HepG2 (cell line): ENCODE measurements at places on chromosomes 1 and 21.
A peak's percentile ranks its signal among the peaks of the same experiment; 100 is the strongest.

- peak; percentile 57 for DNase-seq
Measured at GRCh38 chr1:178532392-178532791, 19.5 kb downstream of the TEX35 start.

DNA sequence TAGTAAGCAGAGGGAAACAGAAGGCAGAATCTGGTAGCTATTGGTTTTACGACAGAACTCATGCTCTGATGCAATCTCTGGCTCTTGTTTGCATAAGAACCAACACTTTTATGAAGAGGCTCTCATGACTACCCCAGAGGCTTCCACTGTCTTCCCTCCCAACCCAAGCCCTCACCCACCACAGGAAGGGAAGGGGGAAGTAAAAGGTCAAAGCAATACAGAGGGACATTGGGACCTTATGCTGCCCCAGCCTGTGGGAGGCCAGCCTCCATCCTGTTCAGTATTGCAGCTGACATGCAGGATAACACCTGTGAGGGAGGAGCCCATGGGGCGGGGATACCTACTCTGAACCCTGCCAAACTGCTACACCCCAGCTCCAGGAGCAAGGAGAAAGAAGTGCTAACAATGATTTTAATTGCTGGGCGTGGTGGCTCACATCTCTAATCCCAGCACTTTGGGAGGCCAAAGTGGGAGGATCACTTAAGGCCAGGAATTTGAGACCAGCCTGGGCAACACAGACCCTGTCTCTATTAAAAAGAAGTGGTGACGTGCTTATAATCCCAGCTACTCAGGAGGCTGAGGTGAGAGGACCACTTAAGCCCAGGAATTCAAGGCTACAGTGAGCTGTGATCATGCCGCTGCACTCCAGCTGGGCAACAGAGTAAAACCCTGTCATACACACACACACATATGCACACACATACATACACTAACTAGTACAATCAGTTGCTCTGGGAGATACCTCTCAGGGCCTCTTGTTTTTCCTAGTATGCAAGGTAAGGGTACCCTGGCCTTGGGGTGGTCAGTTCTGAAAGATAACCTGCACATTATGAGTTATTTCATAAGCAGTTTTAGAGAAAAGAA lies 9.5 kb downstream of the MR1 start:
- peak; percentile 74 for DNase-seq

GRCh38 chr1:94670273-94670672 lies 128.7 kb upstream of the F3 start:
- DNase-seq, result no peak

DNA sequence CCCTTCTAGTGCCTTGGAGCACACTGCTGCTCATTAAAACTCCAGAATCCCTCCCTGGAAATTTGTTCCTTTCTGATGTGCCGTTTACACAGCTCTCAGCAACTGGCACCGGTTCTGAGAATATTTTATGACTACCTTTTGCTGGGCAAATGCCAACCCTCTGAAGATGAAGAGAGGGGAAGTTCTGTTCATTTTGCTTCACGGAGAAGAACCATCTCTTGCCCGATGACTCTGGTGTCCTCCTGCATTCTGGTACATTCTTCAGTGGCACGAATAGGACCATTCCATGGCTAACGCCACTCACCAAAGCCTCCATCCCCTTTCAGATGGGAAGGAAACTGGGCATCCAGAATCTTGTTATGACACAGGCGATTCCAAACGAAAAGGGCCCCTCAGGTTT lies 96.2 kb upstream of the SIM2 start:
- DNase-seq, result no peak

DNA sequence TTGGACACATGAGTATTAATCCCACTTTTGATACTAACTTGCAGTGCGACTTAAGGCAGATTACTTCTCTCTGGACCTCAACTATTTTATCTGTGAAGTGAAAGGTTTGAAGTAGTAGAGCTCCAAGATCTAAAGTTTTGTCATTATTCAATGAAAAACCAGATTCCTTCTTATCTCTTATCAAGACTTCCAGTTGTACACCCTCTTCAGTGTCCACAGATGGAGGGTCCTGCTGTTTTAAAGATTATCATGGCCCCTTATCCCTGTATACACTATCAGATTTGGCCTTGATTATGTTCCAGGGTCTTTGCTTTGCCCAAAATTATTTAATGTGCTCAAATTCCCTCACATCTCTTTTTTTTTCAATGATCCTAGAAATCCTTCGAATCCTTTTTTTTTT lies 1.1 kb downstream of the C1orf50 start:
- DNase-seq, result no peak
